Heart left ventricle (tissue), 16 donors: ENCODE measurements at places on chromosomes 3 and 15. TPM values are rescaled to one million over a fixed set of nuclear protein-coding genes. Genes with fewer than 3 reads are reported as not detected.

Gene IQCF5
- total RNA-seq: not detected

Gene OR5H2
- not detected for total RNA-seq

Gene SLC6A20
- total RNA-seq: not detected

Gene IL17RE
- 3.2 TPM for total RNA-seq

Gene HTR3D
- not detected for total RNA-seq

GRCh38 chr15:89378296-89379151, 43.9 kb upstream of the POLG start:
- peak; percentile 30 for DNase-seq

DNA sequence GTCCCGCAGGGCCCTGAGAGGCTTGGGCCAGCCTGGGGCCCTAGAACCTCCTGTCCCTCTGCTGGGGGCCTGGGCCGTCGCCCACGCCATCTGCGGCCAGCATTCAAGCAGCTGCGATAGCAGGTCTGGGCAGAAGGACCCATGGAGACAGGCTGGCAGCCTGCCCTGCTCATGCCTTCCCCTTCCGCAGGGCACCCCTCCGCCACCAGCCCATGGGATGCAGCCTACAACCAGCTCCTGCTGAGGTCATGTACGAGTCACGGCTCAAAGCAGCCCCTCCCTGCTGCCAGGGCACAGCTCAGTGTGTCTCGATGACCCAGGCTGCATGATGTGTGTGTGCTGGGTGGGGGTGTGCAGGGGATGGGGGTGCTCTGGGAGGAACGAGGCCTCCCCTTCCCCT, 27.8 kb downstream of the DUSP7 start:
- peak; percentile 72 for DNase-seq

GRCh38 chr3:14369675-14370669, 32.4 kb upstream of the SLC6A6 start:
- no peak for DNase-seq

- no peak for DNase-seq
Measured at GRCh38 chr3:114758831-114759699, 388.0 kb downstream of the ZBTB20 start.

GRCh38 chr15:29100486-29101000, 169.1 kb downstream of the NSMCE3 start:
- DNase-seq: no peak

DNA sequence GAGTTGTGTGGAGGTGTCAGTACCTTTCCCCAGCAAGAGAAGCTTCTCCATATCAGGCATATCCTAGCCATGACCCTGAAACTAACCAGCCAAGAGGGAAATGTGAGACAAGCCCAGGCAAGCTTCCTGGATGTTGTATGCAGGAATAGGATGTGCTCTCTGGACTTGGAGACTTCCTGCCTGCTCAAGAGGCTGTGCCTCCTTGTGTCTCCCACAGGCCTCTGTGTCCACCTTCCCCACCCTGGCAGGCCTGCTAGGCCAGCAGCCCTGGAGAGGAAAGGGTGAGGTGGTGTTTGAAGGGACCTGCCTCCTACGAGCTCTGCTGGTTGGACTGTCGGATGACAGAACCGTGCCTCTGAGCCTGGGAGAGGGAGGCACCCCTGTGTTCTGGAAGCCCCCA, 2.1 kb upstream of the DYNLT2B start:
- DNase-seq: no peak
